ENCODE measurements at places on chromosomes 13 and 19.

GRCh38 chr19:2575734-2576481 lies 100.0 kb downstream of the GADD45B start:
- no peak for DNase-seq

GRCh38 chr13:113082198-113083021 lies 23.2 kb upstream of the F7 start:
- DNase-seq: no peak

GRCh38 chr13:107900775-107901174 lies 314.6 kb downstream of the LIG4 start:
- no peak for DNase-seq

- DNase-seq: no peak
Observed at GRCh38 chr19:2577722-2578335, 101.9 kb downstream of the GADD45B start.

- DNase-seq: no peak
Observed at GRCh38 chr13:102768909-102769308, 4.7 kb downstream of the TEX30 start.

DNA sequence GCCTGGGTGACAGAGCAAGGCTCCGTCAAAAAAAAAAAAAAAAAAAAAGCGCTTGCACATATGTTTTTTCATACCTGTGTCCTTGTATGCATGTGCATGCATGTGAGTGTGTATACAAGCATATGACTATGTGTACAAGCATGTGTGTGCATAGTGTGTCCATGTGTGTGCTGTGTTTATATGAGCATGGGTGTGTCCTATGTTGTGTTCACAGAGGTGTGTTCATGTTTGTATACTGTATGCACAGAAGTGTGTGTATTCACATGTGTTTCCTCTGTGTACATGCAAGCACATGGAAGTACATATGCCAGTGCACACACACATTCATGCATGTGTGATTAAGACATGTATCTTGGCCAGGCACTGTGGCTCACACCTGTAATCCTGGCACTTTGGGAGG lies 17.1 kb downstream of the MYO9B start:
- DNase-seq: no peak

DNA sequence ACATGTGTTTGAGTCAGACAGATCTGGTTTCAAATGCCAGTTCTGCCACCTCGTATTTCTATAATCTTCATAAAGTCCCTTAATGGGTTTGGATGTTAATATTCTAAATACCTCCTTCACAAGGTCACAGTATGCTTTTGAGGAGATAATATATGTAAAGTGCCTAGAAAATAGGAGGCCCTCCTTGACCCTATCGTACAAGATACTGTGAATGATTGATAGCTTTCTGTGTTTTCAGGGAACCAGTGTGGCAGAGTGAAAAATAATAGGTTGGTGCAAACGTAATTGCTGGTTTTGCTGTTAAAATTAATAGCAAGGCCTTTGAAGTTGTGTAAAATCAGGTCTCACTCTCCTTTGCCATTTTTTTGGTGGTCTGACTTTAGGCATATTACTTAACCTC lies 77.5 kb upstream of the SCEL start:
- no peak for DNase-seq

Measured in SK-N-DZ (cell line).